ENCODE measurements at places on chromosomes 16 and 17.

- peak; percentile 60 for DNase-seq
Observed at GRCh38 chr17:18257982-18258355, 569 bp downstream of the FLII start.

- no peak for DNase-seq
Observed at GRCh38 chr17:60224064-60224463, 74.3 kb downstream of the CA4 start.

DNA sequence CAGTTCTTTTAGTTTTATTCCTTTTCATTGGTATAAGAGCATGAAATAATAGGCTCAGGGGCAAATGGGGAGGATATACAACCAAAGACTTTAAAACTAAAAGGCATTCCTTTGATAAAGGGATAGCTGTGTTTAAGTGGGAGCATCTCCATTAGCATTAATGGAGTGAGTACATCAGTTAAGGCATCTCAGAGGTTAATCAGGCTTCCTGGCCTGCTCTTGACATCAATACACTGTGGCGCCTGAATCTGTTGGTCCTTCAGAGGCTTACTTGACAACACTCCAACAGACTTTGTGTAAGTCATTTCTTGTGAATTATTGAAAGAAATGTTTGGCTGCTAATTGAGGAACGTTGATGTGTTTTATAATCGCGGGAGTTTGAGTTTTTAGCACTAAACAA is 230.7 kb downstream of the BCAS3 start:
- DNase-seq, result no peak

DNA sequence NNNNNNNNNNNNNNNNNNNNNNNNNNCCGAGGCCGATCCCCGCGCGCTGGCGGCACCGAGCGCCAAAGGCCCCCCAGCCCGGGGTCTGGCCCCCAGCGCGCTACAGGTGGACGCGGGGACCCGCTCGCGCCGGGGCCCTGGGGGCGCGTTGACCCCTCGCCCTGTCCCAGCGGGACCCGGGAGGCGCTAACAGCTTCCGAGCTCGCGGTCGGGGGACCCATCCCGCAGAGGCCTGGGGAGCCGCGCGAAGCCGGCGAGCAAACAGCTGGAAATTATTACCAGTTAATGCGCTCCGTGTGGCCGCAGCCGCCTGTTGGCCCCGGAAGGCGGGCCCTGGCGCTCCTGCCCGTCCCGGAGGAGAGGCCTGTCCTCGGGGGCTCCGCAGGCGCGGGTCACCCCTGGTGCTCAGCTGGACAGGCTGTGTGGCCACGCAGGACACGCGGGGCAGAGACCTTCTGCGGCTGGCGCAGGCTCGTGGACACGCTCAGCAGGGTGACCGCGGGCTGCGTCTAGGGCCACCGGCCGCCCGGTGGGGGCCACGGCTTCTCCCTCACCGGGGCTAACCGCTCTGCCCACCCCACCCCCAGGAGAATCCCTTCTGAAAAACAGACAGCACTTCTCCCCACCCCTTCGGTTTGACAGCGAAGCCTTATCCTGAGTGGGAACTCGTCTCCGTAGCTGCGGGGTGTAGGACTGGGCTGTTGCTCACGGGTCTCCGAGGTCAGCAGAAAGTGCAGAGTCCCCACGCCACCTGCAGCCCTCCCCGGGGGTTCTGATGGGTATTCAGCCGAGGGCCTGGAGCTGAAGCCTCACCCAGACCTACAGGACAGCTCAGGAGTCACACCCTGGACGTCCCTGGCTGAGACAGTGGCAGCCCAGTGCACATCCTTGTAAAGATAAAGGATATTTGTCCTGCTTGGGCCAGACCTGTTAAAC is 138.7 kb upstream of the RPH3AL start:
- peak; percentile 45 for DNase-seq

DNA sequence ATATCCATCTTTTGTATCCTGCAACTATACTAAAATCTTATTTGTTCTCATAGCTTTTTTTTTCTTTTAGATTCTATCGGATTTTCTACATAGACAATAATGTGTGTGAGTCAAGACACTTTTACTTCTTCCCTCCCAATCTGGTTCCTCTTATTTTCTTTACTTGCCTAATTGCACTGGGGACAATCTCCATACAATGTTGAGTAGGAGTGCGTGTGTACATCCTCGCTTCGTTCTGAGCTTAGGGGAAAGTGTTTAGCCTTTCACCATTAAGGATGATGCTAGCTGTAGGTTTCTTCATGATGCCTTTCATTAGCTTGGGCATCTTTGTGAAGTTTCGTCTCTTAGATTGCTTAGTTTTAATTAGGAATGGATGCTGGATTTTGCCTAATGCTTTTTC is 2.9 kb downstream of the SPATA32 start:
- DNase-seq, result no peak

GRCh38 chr17:69246726-69247375 is 18.2 kb upstream of the ABCA10 start:
- DNase-seq, result no peak

DNA sequence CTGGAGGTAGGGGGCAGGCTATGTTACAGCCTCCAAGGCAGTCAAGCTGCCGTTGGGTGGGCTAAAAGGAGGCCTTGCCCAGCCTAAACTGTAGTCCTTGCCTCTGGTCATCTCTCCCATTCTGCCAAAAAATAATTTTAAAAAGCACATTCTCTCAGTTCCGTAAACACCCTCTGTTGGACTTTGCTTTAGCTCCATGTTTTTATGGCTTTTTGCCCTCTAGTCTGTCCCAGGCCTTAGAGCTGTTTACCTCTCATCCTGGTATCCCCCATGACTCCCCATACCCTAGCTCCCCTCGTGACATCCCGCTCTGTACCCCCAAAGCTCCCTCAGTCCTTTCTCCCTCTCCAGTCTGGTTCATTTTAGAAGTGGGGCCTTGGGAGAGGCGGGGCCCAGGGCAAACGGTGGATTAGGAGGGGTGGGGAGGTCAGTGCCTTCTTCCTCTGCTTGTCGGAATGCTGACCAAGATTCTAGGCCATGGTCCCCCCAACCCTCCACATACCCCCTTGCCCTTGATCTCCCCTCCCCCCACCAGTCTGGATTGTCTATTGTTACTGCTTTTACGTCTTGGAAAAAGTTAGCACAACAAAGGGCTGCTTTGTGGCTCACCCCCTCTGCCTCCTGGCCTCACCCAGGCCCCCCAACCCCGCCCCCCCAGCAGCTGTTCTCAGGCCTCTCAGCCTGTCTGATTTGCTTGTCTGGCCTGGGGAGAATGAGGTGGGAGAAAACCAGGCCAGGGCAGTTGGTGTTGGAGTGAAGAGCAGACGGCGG is 18.4 kb downstream of the GJD3 start:
- no peak for DNase-seq
